ENCODE measurements at places on chromosomes 6 and 20.

GRCh38 chr6:20331625-20332024, 70.1 kb upstream of the E2F3 start:
- no peak for DNase-seq

DNA sequence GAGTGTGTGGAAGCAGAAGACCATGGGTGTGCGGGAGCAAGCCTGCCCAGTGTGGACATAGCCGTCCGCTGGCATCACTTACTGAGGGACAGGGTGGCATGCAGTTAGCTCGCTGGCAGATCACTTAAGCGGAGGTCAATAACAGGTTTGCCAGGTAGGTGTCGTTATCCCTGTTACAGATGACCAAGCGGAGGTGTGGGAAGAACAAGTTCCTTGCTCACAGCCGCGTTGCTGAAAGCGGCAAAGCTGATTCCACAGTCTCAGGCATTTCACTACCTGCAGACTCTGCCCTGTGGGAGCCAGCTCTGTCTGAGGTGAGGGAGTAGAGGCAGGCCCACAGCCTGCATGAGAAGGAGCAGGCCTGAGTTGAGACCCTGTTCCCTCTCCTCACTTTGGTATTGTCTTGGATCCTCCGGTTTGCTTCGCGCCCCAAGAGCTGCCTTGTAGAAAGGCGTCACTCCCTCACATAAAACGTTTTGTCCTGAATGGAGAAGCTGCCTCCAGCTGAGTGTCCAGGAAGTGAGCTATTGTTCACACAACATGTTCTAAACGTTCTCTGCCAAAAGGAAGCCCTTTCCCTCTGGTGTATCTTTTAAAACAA, 96.9 kb downstream of the TCP11 start:
- DNase-seq: peak; percentile 36

GRCh38 chr20:49672096-49672664, 41.5 kb downstream of the B4GALT5 start:
- no peak for DNase-seq

DNA sequence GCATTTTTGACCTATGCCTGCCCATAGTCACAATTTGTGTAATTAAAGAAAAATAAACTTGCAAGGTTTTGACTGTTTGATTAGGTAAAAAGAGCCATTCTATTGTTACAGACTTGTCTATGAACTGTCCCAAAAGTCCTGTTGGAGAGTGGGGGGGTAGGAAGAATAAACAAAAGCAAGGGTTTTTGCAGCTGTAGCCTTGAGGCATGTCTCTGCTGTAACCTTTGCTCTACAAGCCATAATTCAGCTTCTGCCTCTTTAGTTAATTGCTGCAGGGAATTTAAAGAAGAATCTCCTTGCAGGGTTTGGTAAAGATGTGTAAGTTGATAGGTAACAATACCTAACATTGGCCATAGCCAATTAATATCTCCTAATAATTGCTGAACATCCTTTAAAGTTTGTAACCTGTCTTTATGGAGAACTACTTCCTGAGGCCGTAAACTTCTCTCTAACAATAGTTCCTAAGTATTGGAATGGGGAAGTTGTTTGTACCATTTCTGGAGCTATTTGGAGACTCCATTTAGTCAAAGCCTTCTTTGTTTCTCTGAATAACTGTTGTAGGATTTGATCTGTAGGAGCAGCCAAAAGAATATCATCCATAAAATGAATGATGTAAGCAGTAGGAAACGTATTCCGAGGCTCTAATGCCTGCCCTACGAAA, 7.9 kb upstream of the ABHD12 start:
- no peak for DNase-seq

- peak; percentile 4 for DNase-seq
Observed at GRCh38 chr6:99530627-99531026, 15.4 kb upstream of the USP45 start.

GRCh38 chr20:4227085-4227821, 211.9 kb upstream of the RNF24 start:
- DNase-seq: peak; percentile 87

DNA sequence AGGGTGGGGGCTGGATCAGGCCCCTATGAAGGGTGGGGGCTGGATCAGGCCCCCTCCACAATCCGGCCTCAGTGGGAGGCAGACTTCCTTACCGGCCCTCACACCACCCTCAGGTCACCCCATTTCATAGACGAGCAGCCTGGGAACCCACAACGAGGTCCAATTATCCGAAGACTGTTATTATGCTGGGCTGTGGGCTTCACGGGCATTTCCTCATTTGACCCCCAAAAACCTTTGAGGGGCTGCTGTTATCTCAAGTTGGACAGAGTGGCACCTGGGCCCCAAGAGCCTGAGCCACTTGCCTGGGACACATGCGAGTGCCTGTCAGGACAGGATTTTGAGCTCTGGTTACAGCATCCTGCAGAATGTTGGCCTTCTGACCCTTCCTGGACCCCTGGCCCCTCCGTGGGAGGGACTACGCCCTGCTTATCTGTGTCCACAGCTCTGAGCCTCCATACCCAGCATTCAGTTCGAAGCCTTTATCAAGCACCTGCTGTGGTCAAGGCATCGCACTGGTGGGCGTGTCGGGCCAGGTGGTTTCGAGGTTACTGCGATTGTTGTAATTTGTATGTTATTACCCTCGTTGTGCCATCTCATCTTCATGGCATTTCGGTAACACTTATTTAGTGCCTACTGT, 34.5 kb upstream of the PCMTD2 start:
- no peak for DNase-seq

DNA sequence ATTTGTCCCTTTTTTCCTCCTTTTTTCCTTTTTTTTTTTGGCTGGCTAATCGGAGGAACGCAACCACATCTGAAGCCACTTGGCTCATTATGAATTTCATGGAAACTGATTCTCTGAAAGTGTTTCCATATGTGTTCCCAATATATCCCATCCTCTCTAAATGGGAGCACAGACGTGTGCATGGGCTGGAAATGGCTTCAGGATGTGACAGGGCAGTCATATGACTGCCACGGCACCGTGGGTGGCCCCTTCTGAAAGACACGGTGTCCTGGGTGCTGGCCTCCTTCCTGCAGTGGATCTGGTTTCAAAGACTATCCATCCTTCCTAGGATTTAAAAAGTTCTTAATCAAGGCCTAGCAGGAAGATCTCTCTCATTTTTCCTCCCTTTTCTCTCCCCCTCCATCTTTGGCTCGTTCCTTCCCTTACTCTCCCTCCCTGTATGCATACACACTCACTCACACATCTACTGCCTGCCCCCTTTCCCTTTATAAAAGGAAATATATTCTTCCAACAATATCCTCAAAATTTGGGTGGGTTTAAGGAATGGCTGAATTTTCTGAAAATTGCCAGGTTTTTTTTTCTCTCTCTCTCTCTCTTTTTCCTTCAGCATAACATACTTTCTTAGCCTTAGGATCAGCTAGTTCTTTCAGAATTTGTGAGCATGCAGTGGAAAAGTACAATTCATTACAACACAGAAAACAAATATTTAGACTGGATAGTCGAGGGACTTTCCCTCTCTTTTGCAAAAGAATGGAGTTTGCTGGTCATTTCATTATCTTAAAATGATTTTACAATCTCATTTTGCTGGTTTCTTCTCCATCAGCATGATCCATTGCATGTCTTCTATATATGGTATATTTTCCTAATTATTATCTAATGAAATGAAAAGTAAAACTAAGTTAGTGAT, 161.2 kb upstream of the SUPT3H start:
- DNase-seq: no peak

GRCh38 chr6:89564752-89565427, 73.7 kb downstream of the LYRM2 start:
- DNase-seq: no peak

- DNase-seq: no peak
Observed at GRCh38 chr20:17519606-17520285, 11.4 kb downstream of the BFSP1 start.

GRCh38 chr6:158016571-158017383, 35.1 kb downstream of the SYNJ2 start:
- DNase-seq: no peak

DNA sequence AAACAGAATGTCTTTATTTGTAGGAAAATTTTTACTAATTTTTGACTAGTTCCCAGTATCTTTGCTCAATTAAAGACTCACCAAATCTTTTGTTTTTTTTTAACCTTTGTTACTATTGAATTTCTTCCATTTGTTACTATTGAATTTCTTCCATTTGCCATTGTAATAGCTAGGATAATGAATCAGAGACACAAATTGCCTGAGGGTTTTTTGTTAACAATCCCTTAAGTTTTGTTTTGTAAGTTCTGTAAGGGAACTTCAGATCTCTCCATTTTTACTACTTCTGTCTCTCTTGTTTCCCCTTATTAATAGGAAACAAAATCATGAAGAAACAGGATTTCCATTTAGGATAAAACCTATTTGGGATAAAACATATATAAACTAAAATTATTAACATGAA, 104.3 kb downstream of the MAP3K4 start:
- no peak for DNase-seq

- peak; percentile 82 for DNase-seq
Observed at GRCh38 chr6:155026022-155026705, 31.0 kb downstream of the TIAM2 start.

DNA sequence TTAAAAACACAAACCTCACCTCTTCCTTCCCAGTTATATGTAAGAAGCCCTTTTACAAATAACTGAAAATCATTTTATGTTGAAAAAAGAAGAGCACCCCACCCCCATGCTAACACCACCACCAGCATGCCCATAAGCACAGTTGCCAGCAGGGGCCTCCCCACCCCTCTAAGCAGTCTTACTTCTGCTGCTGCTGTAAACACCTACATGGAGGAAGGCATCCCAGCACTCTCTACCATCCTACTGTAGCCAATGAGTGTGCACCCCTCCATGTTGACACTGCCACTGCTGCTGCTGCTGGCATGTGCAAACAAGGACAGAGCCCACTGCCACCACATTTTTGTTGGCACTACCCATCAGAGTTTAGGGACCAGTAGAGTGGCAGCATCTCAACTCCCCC, 49.6 kb upstream of the PHIP start:
- no peak for DNase-seq

DNA sequence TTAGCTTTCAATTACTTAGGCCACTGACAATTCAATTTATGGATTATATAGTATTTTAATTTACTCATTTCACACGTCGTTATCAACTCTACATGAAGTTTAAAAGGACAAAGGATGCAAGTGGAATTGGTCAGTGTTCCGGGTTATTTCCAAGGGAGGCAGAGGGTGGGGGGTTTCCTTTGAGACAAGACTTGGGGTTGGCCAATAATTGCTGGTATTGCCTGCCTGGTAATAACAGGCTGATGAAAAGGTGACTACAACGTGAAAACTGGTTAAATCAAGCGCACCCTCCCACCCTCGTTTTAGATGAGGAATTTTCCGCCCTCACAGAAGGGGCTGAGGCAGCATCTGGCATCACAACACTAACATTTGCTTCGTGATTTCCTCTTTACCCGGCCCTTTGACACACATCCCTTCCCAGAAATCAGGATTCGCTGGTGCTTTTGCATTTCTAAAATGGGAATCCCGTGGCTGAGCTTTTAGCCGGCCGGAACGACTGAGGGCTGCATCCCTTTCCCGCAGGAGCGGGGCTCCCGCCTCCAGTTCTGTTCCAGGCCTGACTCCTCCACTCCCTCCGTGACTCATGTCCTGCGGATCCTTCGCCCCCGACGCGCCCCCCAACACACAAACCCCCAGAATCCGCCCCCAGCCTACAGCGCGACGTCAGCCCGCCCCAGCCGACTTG, 999 bp upstream of the PIM1 start:
- DNase-seq: peak; percentile 70

GRCh38 chr6:6906570-6907213, 201.1 kb upstream of the RREB1 start:
- DNase-seq: no peak

GRCh38 chr20:51470499-51470820, 72.1 kb downstream of the NFATC2 start:
- DNase-seq: no peak

DNA sequence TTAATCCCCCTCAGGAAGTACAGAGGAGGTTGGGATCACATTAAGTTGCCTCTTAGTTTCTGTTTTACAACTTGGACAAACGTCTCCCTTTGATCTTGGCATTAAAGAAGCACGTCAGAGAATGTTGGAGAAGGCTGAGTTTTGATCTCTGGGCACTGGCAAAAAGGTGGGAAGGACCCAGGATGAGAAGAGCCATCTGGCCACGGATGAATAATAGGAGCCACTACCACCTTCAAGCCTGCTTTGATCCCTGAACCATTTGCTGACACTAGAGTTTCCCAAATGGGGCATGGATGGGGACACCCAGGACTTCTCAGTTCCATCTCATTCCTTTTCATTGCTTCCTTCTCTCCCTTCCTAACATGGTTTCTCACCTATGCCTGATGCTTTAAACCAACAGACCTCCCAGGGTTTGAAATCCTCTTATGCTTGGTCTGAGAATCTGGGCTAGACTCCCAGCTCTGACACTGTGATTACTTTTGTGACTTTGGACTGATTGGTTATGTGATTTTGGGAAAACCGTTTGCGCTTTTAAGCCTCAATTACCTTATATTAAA, 5.8 kb downstream of the TM9SF4 start:
- DNase-seq: no peak

DNA sequence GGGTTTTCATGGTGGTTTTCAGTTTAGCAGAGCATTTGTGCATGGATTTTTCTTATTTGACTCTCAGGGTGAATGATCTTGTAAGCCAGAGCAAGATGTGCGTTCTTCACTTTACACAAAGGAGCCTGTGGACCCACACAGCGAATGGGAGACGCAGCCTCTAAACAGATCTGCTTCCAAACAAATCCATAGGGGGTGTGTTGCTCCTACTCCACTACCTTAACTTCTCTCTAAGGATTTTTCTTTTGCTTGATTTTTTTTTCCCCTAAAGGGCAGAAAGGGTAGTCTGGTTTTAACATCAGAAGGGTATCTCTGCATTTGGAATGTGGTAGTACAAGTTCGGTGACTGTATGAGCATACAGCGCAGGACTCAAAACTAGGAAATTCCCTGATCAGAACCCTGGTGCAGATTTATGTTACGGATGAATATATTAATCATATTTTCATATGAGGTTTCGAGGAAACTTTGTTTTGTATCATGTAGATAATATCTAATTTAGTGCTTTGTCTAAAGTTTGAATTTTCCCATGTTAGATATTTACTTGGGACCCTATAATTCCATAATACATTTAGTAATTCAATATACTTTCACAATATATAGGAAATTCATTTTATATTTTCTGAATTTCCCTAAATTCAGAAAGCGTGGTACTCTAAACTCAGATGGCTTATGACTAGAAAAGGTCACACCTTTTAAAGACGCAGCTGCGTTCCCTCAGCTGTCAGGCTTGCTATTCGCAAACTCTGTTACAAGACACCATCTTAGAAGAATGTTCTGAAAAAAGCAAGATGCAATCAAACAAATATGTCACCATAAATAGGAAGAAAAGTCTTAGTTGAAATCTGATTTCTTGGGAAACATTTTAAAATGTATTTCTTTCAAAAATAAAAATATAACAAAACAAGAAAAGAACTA, 196.9 kb downstream of the TMEM242 start:
- no peak for DNase-seq

GRCh38 chr6:7136859-7137334, 29.1 kb downstream of the RREB1 start:
- no peak for DNase-seq

Measured in iris pigment epithelial cell (primary cell).